Purkinje cell (primary cell): ENCODE measurements at places on chromosomes 7 and 10. TPM values are rescaled to one million over a fixed set of nuclear protein-coding genes. Genes with fewer than 3 reads are reported as not detected.

The JAKMIP3 gene
- polyA plus RNA-seq: 1.6 and 3.2 TPM in 2 replicates

The WNT8B gene
- not detected in 2 replicates for polyA plus RNA-seq

The ALOX5 gene
- polyA plus RNA-seq: 0.27 TPM in 1 of 2 replicates, not detected in the other

The FXYD4 gene
- not detected in 2 replicates for polyA plus RNA-seq

The MBL2 gene
- not detected in 2 replicates for polyA plus RNA-seq

The CCDC6 gene
- 19.2 and 25.0 TPM in 2 replicates for polyA plus RNA-seq
